Osteocyte (in vitro differentiated cells): ENCODE measurements at places on chromosomes 12 and 14. TPM values are rescaled to one million over a fixed set of nuclear protein-coding genes. Genes with fewer than 3 reads are reported as not detected.

Gene GPR68
- total RNA-seq = 0.11 and 0.50 TPM in 2 replicates

Gene MGST1
- 17.8 and 17.9 TPM in 2 replicates for total RNA-seq

Gene TDG
- total RNA-seq = 32.7 and 33.9 TPM in 2 replicates

Gene RNASE3
- total RNA-seq = not detected in 2 replicates

Gene RPS6KA5
- total RNA-seq = 2.6 and 3.4 TPM in 2 replicates

Gene FGF6
- total RNA-seq = not detected in 2 replicates

DNA sequence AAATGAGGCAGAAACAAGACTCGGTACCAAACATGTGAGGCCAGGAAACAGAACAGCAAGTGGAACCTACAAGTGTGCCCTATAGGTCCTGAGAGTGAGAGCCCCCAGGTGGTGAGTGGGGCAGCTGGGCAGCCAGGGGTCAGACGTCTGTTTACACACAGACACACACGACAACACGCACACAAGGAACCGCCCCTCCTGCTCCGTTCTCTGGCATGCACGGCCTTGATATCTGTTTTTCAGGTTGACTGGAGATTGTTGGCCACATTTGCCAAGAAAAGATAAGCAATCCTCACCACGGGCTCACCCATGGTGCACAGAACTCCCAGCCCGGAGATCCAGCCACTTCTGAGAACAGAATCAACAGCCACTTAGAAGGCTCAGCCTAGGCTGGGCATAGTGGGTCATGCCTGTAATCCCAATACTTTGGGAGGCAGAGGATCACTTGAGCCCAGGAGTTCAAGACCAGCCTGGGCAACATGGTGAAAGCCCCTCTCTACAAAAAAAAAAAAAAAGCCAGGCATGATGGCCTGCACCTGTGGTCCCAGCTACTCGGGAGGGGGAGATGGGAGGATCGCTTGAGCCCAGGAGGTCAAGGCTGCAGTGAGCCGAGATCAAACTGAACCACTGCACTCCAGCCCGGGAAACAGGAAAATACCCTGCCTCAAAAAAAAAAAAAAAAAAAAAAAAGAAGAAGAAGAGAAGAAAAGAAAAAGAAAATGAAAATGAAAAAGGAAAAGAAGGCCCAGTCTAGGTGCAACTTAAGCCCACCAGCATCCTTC, 19.4 kb upstream of the EIF5 start:
- H3K4me3 ChIP-seq = no peak overlapping the region
- H3K36me3 ChIP-seq = no peaks in the 10 kb centered on the region
- DNase-seq = no peak
- H3K27me3 ChIP-seq = peaks cover 13% of the 10 kb centered on the region
- H3K27ac ChIP-seq = no peak overlapping the region
- no peaks in the 10 kb centered on the region for H3K4me1 ChIP-seq

DNA sequence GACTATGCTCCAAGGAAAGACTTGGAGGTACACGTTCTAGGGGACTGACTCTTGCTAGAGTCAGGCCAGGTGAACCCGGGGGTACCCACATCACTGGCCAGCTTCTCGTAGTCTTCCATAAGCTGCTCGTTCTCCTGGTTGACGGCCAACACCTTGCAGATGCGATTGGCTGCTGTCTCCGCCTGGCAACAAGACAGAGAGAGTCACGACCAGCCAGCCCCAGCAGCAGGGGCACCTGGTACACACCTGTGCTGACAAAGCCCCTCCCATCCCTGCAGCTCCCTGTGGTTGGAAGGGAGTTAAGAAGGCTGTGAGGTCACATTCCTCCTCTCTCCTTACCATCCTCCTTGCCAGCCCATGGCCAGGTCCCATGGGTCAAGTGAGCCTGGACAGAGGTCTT, 85.5 kb downstream of the ACTN1 start:
- H3K4me3 ChIP-seq = no peak overlapping the region
- H3K36me3 ChIP-seq = peaks cover 48% of the 10 kb centered on the region
- H3K27me3 ChIP-seq = no peaks in the 10 kb centered on the region

- no peak overlapping the region for H3K4me3 ChIP-seq
- no peak overlapping the region for H3K27ac ChIP-seq
- H3K27me3 ChIP-seq = peaks cover 11% of the 10 kb centered on the region
- DNase-seq = no peak
Measured at GRCh38 chr12:96585977-96586376, 96.6 kb downstream of the CFAP54 start.

DNA sequence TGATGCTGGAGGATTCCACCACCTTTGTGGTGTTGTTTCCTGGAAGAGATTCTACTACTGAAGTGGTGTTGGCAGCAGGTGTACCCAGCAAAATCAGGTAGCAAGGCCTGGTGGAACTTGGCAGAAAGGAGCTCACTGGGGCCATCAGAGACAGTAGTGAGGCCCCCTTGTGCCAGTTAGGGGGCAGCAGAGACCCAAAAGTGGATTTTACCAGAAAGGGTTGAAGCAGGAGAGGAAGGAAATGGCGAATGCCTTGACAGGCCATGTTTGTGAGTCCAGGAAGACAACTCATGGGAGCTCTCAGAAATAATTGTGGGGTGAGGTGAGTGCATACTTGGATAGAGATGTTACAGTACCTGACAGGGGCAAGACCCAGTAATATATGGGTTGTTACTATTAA, 137.7 kb upstream of the FGD4 start:
- no peak overlapping the region for H3K4me3 ChIP-seq
- no peak for DNase-seq
- H3K27me3 ChIP-seq = no peaks in the 10 kb centered on the region
- H3K36me3 ChIP-seq = peaks cover 7% of the 10 kb centered on the region

GRCh38 chr14:99755068-99755405, 38.2 kb upstream of the EML1 start:
- no peak overlapping the region for H3K4me3 ChIP-seq
- peaks cover 81% of the 10 kb centered on the region for H3K4me1 ChIP-seq
- H3K27ac ChIP-seq = peak overlapping the region; percentile 89
- H3K27me3 ChIP-seq = no peaks in the 10 kb centered on the region
- no peaks in the 10 kb centered on the region for H3K36me3 ChIP-seq

DNA sequence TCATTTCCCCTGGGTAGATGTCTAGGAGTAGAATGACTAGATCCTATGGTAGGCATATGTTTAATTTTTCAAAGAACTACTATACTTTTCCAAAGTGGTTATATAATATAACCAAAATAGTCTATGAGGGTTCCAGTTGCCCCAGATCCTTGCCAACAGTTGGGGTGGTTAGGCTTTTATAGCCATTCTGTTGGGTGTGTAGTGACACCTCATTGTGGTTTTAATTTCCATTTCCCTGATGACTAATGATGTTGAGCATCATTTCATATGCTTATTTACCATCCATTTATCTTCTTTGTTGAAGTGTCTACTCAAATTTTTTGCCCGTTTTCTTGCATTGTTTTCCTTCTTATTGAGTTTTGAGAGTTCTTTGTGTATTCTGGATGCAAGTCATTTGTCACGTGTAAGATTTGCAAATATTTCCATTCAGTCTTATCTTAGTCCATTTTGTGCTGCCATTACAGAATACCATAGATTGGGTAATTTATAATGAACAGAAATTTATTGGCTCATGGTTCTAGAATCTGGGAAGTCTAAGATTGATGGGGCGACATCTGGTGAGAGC, 4.7 kb downstream of the SYNE2 start:
- no peak overlapping the region for H3K27ac ChIP-seq
- H3K27me3 ChIP-seq = no peaks in the 10 kb centered on the region
- H3K4me1 ChIP-seq = peaks cover 16% of the 10 kb centered on the region
- H3K36me3 ChIP-seq = peaks cover 2% of the 10 kb centered on the region
- no peak overlapping the region for H3K4me3 ChIP-seq
- DNase-seq = no peak

- no peaks in the 10 kb centered on the region for H3K36me3 ChIP-seq
- DNase-seq = no peak
- H3K4me1 ChIP-seq = no peaks in the 10 kb centered on the region
Measured at GRCh38 chr12:5244513-5244972, 187.4 kb upstream of the NTF3 start.

DNA sequence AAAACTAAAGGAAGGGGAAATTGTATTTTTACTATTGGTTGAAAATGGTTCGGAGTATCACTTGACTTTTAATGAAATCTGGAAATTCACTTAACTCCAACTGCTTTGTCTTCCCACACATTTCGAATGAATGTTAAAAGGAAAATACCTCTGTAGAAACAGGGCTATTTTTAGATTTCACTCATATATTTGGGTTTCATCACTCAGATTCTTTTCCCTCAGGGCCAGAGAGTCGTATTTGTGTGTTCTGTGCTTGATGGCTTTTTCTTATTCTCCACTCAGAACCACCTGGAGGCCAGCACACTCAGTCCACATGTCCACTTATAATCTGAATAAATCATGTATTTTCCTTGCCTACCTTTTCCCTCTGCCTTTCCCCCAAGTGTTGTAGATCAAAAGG, 40.0 kb downstream of the DAAM1 start:
- H3K4me3 ChIP-seq = no peak overlapping the region
- peaks cover 12% of the 10 kb centered on the region for H3K4me1 ChIP-seq
- H3K27ac ChIP-seq = no peak overlapping the region
- no peaks in the 10 kb centered on the region for H3K36me3 ChIP-seq
- H3K27me3 ChIP-seq = no peaks in the 10 kb centered on the region
- no peak for DNase-seq

- no peaks in the 10 kb centered on the region for H3K27me3 ChIP-seq
- peak overlapping the region; percentile 61 for H3K4me3 ChIP-seq
- peaks cover 51% of the 10 kb centered on the region for H3K4me1 ChIP-seq
- peak overlapping the region; percentile 97 for H3K27ac ChIP-seq
Measured at GRCh38 chr12:122064025-122064777, 14.4 kb upstream of the MLXIP start.

DNA sequence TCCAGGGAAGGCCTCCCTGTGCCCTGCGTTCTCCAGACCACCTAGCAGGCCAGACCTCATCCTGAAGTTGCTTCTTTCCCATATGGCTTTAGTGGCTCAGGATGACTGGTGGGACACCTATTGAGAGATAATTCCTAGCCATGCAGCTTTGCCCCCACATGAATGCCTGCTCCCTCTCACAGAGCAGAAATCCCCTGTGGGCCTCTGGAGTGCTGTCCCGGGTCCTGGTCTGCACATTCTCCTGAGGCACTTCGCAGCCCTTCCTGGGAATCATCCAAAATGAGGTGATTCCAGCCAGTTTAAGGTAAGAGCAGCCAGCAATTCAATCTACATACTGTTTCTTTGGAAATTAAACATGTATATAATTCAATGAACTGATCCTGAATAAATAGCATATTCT, 135.9 kb downstream of the GPR65 start:
- no peak overlapping the region for H3K4me3 ChIP-seq
- H3K4me1 ChIP-seq = no peaks in the 10 kb centered on the region
- no peaks in the 10 kb centered on the region for H3K36me3 ChIP-seq
- no peaks in the 10 kb centered on the region for H3K27me3 ChIP-seq

DNA sequence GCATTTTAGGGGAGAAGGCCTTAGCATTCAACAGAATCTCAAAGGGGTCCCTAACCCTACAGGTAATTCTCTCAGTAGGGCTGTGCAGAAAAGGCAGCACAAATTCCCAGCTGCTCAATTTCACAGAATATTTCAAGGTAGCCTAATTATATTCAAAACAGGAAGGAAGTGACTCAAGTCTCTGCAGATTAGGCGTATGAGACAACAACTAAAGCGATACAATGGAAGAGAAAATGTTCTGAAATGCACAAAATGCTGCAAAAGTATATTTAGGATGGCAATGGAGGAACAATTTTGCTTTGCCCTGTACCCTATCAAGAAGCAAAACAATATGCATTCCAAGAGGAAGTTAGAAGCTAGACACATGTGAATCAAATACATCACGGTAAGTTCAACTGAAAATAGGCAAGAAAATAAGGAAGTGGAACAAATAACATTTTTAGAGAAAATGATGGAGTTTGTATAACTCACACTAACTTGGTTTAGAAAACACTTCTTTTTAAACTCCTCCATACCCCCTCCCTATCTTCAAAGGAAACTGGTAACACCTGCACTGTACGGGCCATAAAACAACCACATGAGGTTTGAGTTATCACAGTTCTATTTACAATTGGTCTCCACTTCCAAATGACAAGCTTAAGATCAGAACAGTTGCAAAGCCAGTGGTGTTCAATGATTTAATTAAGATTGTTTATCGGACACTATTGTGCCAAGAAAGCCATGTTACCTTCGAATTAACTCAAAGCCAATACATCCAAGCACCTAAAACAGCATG, 1.6 kb downstream of the GIT2 start:
- H3K4me1 ChIP-seq = peaks cover 37% of the 10 kb centered on the region
- H3K4me3 ChIP-seq = peak overlapping the region; percentile 95
- no peaks in the 10 kb centered on the region for H3K27me3 ChIP-seq

- peak overlapping the region; percentile 67 for H3K27ac ChIP-seq
- H3K36me3 ChIP-seq = peaks cover 5% of the 10 kb centered on the region
Measured at GRCh38 chr12:27780612-27781408, 774 bp upstream of the MANSC4 start.

GRCh38 chr12:116106870-116107269, 170.6 kb downstream of the MED13L start:
- H3K4me3 ChIP-seq = no peak overlapping the region
- no peak overlapping the region for H3K27ac ChIP-seq
- peaks cover 27% of the 10 kb centered on the region for H3K36me3 ChIP-seq

DNA sequence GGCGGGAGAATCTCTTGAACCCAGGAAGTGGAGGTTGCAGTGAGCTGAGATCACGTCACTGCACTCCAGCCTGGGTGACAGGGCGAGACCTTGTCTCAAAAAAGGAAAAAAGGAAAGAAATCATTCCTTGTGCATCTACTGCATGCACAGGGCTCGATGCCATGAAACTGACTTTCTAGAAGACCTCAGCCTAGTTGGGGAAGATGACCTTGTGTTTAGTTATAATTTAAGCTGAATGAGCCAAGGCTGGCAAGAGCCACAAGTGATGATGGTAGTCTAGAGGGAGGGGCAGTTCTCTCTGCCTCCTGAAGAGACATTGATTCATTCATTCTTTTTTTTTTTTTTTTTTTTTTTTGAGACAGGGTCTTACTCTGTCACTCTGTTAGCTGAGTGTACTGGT, 24.2 kb downstream of the ACACB start:
- H3K27ac ChIP-seq = no peak overlapping the region
- no peaks in the 10 kb centered on the region for H3K4me1 ChIP-seq
- H3K36me3 ChIP-seq = no peaks in the 10 kb centered on the region
- DNase-seq = no peak

DNA sequence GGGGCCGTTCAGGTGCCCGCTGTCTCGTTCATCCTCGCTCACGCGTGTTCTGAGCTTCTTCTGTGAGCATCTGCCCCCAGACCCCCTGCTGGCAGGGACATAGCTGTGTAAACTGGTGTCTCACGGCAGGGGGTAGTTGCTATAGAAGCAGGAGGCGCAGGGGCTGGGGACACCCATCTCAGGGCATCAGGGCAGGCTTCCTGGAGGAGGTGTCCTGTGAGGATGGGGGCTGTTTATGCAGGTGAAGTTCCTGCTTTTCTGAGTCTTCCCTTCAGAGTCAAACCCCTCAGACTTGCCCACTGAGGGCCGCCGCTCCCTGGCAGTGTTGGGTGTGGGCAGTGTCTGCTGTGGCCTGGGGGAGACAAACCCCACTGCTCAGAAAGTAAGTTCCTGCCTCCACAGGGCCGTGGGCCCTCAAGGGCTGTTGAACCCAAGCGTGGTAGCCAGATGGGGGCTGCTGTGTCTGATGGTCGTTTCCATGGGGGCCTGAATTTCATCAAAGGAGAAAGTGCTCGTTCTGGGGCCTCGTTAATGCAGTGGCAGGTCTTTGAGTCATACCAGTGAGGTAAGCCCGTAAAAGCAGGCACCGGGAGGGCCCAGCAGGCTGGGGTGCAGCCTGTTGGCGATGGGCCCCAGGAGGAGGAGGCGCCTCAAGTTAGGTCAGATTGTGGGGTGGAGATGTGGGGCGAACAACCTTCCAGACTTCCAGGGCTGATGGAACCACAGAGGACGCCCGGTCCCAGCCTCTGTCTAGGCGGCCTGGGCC, 23.4 kb downstream of the KIF26A start:
- no peaks in the 10 kb centered on the region for H3K36me3 ChIP-seq
- no peaks in the 10 kb centered on the region for H3K27me3 ChIP-seq
- H3K4me1 ChIP-seq = no peaks in the 10 kb centered on the region
- H3K27ac ChIP-seq = no peak overlapping the region
- no peak for DNase-seq

- no peak for DNase-seq
- no peak overlapping the region for H3K27ac ChIP-seq
- no peak overlapping the region for H3K4me3 ChIP-seq
- peaks cover 7% of the 10 kb centered on the region for H3K4me1 ChIP-seq
Measured at GRCh38 chr14:87084908-87085307, 908.1 kb downstream of the GALC start.
